ENCODE measurements at places on chromosomes 4 and X.

- no peak for DNase-seq
These were observed 71.6 kb upstream of the SLC4A4 start for GRCh38 chr4:71267244-71267643.

DNA sequence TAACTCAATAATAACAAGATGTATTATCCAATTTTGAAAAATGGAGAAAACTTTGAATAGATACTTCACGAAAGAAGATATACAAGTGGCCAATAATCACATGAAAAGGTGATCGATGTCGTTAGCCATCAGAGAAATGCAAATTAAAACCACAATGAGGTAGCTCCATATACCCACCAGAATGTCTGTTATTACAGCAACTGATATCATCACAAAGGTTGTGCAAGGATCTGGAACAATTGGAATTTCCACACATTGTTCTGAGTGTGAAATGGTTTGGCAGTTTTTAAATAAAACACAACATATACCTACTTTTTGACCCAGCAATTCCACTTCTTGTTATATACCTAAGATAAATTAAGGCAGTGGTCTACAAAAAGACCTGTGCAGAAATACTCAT, 71.7 kb downstream of the IRS4 start:
- DNase-seq: no peak

- DNase-seq: no peak
These were observed 141.8 kb upstream of the EDNRA start for GRCh38 chr4:147339100-147339499.

- DNase-seq: no peak
These were observed 49.8 kb upstream of the SEC24B start for GRCh38 chr4:109383823-109384222.

DNA sequence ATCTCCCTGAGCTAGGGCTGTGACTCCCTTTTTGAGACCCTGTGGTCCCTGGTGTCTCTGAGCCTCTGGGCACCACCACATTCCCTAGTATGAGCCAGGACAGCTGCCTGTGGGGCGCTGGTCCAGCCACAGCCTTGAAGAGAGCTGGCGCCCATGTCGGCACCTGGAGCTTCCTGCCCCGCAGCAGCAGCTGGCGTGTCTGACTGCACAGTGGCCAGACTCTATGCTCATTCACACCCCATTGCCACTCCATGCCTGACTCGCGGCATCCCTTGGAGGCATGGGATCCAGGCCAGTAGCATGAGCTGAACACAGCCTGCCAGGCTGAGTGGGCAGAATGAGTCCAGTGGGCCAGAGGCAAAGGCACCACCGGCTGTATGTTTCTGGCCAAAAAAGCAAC, 8.3 kb upstream of the SPP1 start:
- DNase-seq: no peak

GRCh38 chr4:139808808-139809756, 143.5 kb downstream of the MGST2 start:
- no peak for DNase-seq

DNA sequence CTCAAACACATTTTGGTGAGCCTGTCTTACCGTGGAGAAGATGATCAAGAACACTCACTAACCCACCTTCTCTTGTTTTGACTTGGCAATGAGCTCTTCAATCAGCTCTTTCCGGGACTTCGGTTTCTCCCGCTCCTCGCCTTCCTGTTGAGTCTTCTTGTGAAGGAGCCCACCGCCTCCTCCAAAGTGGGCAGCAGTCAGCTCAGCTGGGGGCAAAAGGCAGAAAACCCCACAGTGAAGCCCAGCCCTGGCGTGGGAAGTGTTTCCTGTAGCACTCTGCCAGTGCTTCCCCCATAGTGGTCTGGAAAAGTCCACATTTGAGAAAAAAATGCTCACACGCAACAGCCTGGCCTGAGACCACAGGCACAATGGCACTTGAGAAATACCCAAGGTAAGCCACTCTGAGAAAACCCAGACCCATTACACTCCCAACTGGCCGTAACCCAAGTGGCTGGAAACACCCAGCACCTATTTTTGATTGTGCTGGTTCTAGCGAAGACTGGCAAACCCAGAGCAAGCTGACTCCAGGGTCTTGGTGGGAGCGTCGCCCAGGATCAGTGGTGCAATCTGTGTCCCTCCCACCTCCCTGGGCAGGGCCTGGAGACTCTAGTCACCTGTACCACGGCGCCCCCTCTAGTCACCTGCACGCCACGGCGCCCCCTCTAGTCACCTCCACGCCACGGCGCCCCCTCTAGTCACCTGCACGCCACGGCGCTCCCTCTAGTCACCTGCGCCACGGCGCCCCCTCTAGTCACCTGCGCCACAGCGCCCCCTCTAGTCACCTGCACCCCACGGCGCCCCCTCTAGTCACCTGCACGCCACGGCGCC, 8.6 kb downstream of the NOP14 start:
- DNase-seq: no peak

- no peak for DNase-seq
These were observed 119.1 kb upstream of the CNKSR2 start for GRCh38 chrX:21255032-21255618.

DNA sequence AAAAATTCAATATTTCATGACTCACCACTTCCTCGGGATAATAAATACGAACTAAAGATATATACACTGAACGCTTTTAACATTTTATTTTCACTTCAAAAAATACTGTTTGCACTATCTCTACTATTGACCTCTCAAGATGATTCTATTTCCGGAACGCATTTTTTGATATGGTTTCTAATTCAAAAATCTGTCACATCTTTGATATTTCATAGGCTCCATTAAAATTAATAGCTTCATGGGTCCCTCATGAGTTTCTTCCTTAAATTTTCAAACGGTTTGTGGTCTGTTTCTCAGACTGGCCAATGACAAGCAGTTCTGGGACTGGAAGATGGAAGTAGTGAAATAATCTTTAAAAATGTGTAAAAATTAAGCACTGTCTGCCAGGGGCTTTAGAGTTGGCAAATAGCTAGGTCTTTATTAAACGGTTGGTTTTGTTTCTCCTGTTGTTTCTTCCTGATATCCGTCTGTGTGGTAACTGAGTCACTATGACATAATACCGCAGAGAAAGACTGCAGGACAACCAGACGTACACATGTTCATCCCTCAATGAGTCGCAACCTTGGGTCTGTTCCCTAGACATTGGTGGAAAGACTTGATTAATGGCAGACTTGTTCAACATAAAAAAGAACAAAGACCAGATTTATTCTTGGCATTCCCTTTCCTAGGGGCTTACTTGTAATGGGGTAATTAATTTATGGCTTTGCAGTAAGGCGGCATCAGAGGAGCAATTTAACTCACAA, 133.8 kb downstream of the PALLD start:
- DNase-seq: no peak

All from right lobe of liver (tissue), 6 donors.